ENCODE measurements at places on chromosomes 6 and 20.
A peak's percentile ranks its signal among the peaks of the same experiment; 100 is the strongest.

DNA sequence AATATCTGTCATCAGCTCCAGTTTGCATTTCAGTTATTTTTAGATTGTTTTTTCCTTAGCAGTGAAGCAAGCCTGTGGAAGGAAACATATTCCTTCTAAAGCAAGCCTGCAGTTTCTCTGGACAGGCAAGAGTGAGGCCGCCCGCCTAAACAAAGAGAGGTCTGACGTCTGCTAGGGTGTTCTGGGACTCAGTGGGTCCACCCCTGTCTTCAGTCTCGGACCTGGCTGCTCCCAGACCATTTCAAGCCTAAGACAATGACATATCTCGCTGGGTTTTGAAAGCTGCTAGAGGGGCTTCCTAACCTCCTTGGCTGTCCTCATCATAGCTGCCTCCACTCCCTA lies 36.8 kb upstream of the RNF24 start:
- no peak for DNase-seq

- no peak for DNase-seq
Observed at GRCh38 chr6:43746613-43747102, 23.4 kb upstream of the VEGFA start.

- no peak for DNase-seq
Observed at GRCh38 chr20:33566781-33567603, 77.1 kb downstream of the CBFA2T2 start.

DNA sequence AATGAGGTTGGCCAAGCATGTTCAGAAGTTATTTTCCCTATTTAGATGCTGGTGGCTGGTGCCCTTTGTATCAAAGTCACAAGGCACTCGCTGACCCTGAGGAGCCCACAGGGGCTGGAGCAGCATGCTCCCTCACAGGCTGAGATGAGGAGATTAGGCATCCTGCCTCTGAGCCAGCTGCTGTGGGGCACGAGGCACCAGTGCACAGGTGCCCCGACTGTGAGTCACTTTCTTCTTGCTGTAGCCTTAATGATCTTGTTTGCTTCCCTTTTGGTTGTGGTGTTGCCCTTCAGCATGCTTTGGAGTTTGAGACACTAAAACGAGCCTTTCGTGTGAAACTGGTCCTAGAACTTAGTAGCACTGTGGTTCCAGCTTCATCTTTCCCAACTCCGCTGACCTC lies 4.3 kb downstream of the PSMG4 start:
- no peak for DNase-seq

- peak; percentile 36 for DNase-seq
Observed at GRCh38 chr6:37547564-37548061, 47.9 kb upstream of the CCDC167 start.

GRCh38 chr20:62952373-62952967 lies at the start of gene SLC17A9:
SLC17A9 (plus strand) TSS chr20:62952709; CDS start chr20:62952831, 122 bp downstream.
- peak; percentile 70 for DNase-seq

DNA sequence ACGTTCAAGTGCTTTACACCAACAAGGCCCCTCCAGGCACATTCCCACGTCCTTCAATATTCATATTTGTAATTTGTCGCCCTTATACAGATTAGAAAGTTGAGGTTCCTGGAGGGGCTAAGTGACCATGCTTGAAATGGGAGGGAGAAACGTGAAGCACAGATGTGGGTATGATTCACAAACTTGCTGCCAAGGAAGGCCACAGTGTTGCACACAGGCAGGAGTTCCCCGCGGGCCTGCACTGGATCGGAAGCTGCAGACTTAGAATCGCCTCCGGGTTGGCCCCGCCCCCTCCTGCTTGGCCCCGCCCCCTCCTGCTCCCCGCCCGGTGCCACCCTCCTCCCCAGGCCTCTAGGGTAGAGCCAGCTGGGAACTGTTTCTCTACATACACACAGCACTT lies 58.2 kb upstream of the QKI start:
- DNase-seq, result peak; percentile 73

DNA sequence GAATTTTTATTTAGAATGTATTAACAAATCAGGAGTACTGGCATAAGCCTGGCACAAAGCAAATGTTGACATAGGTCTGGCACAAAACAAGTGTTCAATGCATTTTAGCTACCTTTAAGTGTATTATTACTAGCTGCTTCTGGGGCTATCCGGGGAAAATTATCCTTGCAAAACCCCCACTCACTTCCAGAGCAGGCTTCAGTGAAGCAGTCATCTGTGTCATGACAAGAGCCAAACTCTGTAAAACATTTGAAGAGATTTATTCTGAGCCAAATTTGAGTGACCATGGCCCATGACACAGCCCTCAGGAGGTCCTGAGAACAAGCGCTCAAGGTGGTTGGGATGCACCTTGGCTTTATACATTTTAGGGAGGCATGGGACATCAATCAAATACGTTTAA lies 6.4 kb upstream of the TRIM38 start:
- DNase-seq, result no peak

- DNase-seq, result no peak
Observed at GRCh38 chr6:155185544-155185943, 78.3 kb upstream of the CLDN20 start.

DNA sequence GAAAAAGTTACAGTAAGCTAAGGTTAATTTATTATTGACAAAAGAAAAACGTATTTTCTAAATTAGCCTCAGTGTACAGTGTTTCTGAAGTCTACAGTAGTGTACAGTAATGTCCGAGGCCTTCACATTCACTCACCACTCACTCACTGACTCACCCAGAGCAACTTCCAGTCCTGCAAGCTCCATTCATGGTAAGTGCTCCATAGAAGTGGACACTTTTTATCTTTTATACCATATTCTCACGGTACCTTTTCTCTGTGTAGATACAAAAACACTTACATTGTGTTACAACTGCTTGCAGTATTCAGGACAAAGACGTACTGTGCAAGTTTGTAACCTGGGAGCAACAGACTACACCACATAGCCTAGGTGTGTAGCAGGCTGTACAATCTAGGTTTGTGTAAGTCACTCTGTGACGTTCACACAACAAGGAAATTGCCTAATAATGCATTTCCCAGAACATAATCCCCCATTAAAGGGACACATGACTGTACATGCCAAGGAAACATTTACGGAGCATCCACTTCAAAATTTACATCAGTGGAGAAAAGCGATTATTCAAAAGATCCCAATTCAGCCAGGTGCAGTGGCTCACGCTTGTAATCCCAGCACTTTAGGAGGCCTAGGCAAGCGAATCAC lies 133.4 kb downstream of the BANF2 start:
- DNase-seq, result no peak

DNA sequence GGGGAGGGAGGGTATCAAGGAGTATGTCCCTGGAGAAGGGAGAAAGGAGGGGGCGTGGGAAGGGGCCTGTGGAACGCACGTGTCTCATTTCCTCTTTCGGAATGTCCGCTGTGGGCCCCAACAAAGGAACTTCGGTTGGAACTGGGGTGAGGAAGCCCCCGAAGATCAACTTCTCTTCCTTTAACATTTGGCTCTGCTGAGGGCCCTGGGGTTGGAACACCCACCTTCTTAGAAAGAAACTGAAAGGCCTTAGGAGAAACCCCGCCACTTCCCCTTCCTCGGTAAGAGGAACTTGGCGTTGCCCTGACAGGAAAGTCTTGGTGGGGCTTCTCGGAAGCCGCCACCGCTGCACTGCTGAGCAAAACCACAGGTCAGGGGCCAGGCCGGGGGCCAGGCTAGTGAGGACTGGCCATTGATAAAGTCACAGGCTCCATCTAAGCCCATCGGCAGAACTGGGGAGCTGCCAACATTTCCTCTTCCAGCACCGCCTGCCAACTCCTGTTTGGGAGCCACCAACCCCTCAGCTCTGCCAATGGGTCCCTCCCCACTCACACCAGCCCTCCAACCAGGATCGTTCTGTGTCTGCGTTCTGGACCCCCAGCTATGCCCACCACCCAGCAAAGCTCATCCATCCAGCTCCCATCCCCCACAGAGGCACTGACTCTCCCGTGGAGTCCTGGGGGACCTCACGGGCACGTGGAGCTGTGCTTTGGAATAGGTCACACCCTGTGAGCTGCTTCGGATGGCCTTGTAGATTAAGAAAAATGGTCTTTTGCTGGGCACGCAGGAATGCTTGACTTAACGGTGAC lies 44.8 kb downstream of the FGD2 start:
- DNase-seq, result peak; percentile 94

DNA sequence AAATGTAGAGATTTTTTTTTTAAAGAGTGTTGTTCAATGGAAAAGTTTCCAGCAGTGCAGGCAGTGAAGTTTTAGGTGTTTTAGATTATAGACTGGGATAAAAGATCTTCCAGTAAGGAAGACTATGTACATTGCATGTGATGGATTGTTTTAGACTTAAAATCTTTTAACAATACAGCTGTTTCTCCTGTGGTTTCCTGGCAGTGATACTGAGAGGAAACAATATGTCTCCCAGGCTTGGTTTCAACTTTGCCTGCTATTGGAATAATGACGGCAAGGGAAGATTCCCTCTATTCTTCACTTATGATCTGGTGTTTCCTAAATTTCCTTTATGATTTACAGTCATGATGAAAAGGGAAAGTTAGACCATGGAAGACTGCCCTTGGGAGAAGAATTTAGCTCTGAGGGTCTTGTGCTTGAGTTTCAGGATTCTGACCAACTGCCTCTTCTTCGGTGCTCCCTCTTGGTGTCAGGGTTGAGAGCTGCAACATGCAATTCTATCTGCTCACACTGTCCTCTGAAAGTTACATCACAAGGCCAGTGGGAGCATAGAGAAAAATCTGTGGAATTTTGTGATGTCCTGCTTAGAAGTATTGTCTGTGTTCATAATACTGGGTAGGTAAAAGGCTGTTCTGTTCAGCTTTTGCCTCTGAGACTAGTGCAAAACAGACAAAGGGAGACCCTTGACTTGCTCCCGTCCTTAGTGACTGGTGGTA lies 262.8 kb upstream of the MAN1A1 start:
- DNase-seq, result no peak

DNA sequence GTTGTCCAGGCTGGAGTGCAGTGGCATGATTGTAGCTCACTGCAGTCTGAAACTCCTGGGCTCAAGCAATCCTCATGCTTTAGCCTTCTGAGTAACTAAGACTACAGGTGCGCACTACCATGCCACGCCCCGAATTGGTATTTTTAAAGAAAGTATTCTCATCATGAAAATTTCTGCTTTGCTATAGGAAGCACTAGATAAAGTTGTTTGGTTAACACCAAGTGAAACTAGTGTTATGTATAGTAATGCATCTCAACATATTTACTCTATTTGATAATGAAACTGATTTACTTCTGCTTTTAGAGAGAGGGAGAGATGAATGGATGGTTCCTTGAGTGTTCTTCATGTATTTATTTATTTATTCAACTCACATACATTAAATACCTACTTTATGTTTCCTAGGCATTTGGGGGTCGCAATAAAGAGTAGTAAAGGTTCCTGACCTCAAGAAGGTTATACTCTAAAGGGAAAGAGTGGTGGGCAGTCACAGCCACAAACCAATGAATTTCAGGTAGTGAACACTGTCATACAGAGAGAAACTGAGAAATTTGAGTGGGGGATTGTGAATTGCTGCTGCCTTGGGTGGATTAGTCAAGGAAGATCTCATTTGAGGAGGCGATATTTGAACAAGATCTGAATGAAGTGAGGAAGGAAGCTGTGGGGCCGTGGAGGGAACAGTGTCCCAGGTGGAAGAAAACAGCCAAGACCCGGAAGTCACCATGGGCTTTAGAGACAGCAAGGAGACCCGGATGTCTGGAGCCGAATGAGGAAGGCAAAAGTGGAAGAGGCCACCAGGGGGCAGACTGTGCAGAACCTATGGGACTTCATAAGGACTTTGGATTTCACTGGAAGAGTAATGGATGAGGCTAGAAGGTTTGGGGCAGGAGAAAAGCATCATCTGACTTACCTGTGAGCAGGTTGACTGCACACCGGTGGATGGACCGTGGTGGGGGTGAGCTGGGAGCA lies 185.6 kb downstream of the TSHZ2 start:
- DNase-seq, result peak; percentile 42

GRCh38 chr6:30824698-30825097 lies 59.6 kb upstream of the DDR1 start:
- no peak for DNase-seq

GRCh38 chr6:43339168-43339567 lies 30.3 kb downstream of the ZNF318 start:
- DNase-seq, result no peak

DNA sequence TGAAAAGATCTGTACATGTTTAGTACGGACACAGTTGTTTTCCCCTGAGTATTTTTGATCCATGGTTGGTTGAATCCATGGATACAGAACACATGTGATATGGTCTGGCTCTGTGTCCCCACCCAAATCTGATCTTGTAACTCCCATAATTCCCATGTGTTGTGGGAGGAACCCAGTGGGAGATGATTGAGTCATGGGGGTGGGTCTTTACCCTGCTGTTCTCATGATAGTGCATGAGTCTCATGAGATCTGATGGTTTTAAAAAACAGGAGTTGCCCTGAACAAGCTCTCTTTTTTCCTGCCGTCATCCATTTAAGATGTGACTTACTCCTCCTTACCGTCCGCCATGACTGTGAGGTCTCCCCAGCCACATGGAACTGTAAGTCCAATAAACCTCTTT lies 139.2 kb downstream of the CDKAL1 start:
- DNase-seq, result no peak

DNA sequence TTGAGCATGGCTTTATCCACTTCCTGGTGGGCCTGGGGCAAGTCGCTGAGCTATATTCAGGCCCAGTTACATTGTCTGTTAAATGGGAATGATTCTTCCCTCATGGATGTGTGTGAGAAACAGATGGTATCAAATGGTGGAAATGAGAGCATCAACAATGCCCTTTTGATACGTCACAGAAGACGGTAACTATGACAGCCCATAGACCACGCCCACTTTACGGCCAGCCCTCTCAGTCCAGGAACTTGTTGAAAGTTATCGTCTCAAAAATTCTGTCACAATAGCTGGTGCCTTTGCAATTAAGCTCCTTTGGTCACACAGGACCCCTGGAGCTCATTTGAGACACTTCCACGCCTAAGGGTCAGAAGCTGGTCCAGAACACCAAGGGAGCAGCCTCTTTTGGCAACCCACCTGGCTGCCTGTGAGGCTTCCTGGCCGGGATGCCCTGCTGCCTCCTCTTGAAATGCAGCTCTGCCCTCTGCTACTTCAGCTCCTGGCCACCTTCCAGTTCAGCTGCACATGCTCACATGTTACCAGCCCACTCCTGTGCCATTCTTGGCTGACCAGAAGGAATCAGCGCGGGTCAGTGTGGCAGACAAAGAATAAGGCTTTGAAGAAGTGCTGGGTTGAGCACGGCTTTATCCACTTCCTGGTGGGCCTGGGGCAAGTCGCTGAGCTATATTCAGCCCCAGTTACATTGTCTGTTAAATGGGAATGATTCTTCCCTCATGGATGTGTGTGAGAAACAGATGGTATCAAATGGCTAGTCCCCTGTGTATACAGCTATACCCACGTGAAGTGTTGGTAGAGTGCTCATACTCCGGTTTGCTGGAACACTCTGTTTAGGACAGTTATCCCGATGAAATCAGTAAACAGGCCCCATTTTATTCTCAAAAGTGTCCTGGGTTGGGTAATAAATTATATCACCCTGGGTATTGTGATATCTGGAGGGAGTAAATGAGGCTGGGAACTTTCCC lies 199.2 kb upstream of the SUPT3H start:
- DNase-seq, result no peak

DNA sequence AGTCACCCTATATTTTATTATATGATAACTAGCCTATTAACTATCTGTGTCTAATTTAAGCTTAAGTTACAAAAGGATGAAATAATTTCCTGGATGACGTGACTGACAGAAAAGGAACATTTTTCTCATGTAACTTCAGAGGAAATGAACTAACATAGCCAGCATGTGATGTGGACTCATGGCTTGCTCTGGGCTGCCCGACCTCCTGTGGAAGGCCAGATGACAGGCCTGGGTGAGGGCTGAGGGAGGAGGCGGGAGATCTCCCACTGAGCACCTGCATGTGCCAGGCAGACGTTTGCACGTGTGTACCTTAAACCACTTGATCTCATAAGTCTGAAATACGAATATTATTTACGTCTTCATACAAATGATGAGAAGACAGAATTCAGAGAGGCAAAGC lies 321.1 kb downstream of the SYNE1 start:
- no peak for DNase-seq
